ENCODE measurements at places on chromosomes 4 and X.

DNA sequence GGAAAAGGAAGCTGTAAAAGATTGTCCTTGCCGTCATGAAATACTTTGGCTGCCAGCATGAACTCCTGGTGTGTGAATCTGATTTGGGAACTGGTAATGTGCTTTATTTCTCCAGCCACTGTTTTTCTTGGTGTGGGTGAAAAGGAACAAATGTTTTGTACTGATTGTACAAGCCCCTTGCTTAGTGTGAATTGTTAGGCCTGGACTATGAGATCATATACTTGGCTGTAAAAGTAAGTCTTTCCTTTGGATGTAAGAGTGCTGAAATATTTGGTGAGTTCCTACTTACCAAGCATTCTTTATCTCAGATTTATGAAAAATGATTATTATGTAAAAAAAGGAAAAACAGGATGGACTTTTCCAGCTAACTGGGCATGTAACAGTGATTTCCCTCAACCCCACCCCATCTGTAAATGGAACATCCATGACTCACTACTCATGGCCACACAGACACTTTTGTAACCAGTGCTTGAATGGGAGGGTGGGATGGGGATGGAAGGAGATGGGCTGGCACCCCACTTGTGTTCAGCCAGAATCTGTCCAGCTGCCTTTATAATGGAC is 6.3 kb downstream of the FNIP2 start:
- DNase-seq: no peak

DNA sequence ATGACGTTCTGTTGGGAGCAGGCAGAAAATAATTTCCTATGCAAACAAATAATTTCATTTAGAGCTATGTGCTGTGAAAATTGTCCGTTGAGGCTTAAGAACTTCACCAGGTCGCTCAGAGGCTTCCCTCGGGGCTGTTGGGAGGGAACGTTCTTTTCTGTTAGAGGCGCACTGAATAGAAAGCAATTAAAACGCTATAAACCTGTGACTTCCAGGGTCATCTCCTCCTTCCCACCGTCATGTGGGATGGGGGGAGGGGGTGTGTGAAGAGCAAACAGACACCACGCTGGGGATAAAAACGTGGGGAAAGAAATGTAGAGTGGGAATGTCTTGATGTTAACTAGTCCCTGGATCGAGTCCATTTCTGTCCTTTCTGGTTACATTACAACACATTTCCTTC is 35.2 kb upstream of the ZNF518B start:
- DNase-seq: no peak

GRCh38 chr4:153212736-153213135 is 8.5 kb downstream of the TRIM2 start:
- DNase-seq: no peak

- DNase-seq: no peak
Measured at GRCh38 chr4:100288161-100288560, 97.9 kb upstream of the DDIT4L start.

- DNase-seq: no peak
Measured at GRCh38 chr4:91256043-91256442, 1047.7 kb upstream of the GRID2 start.

Measured in hypothalamus (tissue), 51 donors.